Spleen (tissue), 13 donors: ENCODE measurements at places on chromosomes 16 and 17. TPM values are rescaled to one million over a fixed set of nuclear protein-coding genes. Genes with fewer than 3 reads are reported as not detected.

The DNAAF8 gene
- 1.2 TPM for total RNA-seq

The PIMREG gene
- total RNA-seq: 3.7 TPM

The FBXW10 gene
- total RNA-seq: not detected

The NACA2 gene
- total RNA-seq: not detected

The QRICH2 gene
- 2.4 TPM for total RNA-seq

The ADCY9 gene
- 8.3 TPM for total RNA-seq

The PPP1R27 gene
- total RNA-seq: not detected

The DECR2 gene
- 9.4 TPM for total RNA-seq

The FGF11 gene
- total RNA-seq: 3.2 TPM

The SLC9A5 gene
- 24.8 TPM for total RNA-seq

The TBC1D3 gene
- not detected for total RNA-seq
